ENCODE measurements at places on chromosomes 13 and 19.

DNA sequence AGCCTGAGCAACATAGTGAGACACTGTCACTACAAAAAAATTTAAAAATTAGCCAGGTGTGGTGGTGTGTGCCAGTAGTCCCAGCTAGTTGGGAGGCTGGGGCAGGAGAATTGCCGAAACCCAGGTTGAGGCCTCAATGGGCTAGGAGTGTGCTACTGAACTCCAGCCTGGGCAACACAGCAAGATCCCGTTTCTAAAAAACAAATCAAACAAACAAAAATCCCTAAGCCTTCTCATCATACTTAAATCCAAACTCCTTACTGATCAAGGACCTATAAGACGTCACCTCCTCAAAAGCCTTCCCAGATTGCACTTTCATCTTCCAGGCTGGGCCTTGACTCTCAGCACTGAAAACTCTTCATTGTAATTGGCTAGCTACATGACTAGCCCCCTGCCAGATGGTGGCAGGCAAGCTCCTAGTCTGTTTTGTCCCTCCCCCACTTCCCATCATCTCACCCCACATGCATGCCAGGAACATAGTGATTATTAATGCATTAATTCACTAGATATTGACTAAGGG, 17.5 kb upstream of the NANOS3 start:
- DNase-seq = no peak

- DNase-seq = no peak
Observed at GRCh38 chr19:18453269-18454024, 15.5 kb upstream of the ISYNA1 start.

GRCh38 chr13:112058519-112058873, 8.5 kb upstream of the SOX1 start:
- no peak for DNase-seq

DNA sequence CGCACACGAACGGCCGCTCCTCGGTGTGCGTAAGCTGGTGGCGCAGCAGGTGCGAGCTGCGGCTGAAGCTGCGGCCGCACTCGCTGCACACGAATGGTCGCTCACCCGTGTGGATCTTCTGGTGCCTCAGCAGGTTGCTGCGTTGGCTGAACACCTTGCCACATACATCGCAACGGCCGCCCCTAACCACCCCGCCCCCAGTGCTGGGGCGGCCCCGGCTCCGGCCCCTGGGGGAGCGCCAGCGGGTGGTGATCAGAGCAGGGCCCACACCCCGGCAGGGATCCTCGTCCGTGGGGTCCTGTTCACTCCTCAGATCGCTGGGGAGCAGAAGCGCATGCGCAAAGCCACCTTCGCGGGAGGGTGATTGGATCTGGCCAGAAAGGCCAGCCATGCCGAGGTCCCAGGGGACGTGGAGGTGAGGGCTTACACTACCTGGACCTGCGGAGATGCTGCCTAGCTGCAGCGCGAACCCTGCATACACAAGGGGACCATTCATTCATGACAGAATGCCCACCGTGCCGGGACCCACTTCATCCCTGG, 4.7 kb upstream of the UBE2M start:
- no peak for DNase-seq

DNA sequence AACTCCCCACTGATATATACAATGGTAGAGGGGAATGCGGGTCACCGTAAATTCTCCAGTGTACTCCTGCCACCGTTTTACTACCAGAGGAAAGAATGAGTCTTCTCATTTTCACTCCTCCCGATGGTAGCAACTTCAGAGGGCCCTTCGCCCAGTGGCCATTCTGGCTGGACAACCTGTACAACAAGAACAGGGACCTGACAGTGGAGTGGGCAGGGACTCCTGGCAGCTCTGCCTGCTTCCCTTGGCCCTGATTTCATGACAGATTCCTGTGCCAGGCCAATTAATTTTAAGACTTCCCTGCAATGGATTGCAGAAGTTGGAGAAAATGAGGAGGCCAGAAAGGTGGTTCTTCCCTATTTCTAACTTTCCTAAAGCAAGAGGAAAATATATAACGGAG, 148.9 kb downstream of the GPC6 start:
- DNase-seq = no peak

DNA sequence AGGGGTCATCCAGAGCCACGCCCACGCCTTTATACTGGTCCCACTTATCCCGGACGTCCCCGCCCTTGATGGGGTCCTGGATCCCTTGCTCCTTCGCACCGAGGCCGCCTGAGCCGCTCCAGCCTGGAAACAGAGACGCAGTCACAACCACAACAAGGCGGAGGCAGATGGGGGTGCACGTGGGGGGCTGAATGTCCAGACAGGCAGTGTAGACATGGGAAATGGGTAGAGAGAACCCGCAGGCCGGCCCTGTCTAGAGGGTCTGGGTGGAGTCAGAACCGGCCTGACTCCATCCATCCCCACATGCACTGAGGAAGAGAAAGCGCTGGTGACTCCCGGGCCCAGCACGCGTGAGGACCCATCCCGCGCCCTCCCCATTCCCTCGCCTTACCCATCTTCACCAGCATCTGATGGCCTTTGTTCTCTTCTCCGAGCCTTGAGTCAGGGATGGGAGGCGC, 23.0 kb downstream of the CHERP start:
- DNase-seq = no peak

DNA sequence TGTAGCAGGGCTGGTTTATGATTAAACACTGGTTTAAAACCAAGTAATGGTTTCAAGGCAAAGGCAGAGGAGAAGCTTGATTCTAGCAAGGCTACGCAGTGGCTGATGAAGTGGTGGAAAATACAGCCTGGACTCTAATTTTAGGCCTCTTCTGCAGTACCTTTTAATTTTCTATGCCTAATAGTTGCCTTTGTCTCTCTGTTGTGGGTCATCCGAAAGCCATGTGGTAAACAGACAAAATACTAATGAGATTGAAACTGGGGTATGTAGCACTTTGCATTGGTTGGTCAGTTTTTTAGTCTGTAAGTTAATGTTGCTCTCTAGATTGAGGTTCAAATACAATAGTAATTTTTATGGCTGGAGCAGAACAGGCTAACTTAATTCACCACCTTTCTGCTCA, 3.3 kb downstream of the LMO7 start:
- no peak for DNase-seq

DNA sequence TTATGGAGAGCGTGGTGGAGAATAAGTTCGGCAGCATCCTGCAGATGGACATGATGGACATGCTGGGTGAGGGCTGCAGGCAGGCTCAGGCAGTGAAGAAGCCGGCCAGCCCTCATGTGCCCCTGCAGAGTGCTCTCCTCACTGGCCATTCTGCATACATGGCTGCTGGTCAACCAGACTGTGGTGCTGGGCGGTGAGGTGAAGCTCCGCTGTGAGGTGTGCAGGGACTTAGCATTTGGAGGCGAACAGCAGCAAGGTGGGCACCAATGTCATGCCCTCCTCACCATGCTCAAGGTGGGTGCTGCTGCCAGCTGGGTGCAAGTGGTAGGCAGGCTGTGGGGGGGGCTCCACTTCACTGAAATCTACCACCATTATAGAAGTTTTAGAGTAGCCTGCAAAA, 5.7 kb upstream of the ZNF492 start:
- no peak for DNase-seq

DNA sequence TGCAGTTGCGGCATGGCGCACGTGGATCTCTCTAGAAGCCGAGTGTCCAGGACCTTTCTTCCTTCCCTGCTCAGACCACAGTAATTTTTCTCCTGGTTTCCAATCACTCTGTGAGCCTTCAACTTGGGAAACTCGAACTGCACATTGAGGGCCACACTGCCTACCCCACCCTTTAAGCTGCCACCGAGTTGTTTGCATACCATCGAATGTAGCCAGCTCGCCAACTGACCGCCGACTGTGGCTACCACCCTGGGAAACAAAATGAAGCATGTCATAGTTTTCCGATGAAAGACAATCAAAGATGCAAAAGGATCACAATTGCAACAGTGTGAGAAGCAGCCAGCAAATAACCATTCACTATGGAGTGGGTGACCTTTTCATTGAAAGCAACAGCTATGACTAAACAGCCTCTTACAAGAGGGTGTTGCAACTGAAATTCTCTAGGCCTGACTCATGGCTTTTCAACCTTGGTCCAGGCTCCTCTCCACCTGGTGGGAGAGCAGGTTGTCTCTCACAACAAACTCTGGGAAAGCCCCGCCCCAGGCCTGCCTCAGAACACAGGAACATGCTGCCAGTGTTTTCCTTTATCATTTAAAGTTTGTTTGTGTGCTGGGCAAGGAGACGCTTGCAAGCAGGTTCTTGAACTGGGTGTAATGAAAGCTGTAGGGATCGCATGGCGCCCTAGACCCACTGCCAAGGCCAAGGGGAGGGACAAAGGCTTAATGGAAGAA, 141.7 kb upstream of the SERP2 start:
- DNase-seq = no peak

- DNase-seq = no peak
Observed at GRCh38 chr19:39237200-39238184, 7.3 kb downstream of the IFNL3 start.

DNA sequence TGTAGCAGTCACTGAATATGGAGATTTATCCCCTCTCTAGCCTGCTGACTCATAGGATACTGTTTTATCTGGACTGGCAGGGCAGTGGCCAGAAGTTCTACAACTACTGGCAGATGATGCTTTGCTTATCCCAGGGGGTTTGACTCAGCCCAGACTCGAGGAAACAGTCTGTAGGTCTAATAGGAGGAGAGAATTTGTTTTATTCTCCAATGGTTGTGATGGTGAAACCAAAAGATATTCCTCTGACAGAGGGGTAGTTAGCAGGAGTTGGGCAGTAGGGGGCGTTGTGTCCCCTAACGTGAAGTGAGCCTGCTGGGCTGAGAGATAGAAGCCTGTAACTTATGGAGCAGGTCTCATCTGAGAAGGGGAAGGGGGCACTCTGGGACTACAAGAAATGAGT, 74.9 kb downstream of the WTIP start:
- DNase-seq = no peak

- DNase-seq = peak; percentile 85
Observed at GRCh38 chr13:44306371-44307192, 67.0 kb upstream of the SERP2 start.

DNA sequence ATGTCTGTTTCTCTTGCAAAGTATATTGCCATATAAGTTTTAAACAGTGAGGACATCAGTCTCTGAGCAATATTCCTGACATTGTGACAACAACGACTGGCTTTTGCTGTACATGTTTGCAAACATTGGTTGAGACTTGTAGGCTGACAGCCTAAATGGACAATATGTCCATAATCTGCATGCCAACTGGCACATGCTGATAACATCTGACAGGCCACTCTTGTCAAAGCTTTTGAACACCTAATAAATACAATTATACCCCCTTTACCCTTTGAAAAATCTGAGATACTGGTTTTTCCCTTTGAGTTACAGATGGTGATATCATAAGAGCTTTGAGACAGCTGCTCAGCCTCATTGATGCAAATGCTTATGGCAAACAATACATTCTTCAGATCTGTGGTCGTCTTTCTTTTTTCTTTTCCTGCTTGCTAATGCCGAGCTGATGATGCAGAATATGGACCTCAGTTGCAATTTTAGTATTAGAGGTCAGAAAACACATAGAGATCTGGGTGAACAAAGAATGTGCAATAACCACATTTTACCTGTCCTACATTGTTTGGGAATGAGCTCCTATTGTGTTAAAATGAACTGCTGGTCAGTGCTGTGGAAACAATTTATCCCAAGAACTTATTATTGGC, 114.9 kb downstream of the RFC3 start:
- no peak for DNase-seq

DNA sequence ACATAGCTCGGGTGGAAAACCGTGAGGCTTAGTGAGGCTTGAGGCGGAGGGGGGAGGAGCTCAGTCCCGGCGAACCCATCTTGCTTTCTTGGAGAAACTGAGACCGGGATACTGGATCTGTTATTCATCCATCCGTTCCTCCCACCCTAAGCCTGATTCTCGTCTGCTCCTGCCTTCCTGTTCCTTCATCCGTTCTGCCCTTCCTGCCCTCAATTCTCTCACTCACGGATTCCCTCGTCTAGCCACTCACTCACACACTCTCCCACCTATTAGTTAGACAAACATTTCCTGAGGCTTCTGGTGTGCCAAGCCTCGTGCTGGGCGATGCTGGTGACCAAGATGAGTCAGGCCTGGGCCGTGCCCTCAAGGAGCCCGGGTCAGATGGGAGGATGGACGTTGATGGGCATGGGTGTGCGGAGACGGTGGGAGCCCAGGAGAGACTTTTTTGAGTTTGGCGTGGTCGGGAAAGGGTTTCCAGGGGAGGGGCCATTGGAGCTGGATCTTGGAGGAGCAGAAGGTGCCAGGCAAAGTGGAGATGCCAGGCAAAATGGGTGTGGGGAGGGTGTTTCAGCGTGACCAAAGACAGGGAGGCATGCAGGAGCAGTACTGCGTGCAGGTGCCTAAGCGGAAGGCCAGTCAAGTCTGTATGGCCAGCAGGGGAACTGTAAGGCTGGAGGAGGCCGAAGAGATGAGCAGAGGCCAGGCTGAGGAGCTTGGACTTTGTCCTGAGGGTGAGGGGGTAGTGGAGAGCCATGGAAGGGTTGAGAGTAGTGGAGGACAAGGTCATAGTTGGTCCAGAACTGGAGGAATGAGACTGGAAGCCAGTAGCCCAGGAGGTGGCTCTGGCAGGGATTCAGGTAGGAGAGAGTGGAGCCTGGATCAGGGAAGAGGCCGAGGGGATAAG, 7.4 kb upstream of the CNFN start:
- DNase-seq = no peak

GRCh38 chr19:16861011-16861410, 27.8 kb upstream of the F2RL3 start:
- no peak for DNase-seq

- DNase-seq = no peak
Observed at GRCh38 chr13:23651439-23651838, 81.2 kb downstream of the TNFRSF19 start.

GRCh38 chr13:35917252-35917941, 213.8 kb downstream of the DCLK1 start:
- no peak for DNase-seq

- no peak for DNase-seq
Observed at GRCh38 chr19:44712864-44713515, 14.0 kb downstream of the CEACAM16 start.

GRCh38 chr13:80141123-80141849, 199.6 kb downstream of the SPRY2 start:
- DNase-seq = peak; percentile 76
